ENCODE measurements at places on chromosomes 5 and 9.

DNA sequence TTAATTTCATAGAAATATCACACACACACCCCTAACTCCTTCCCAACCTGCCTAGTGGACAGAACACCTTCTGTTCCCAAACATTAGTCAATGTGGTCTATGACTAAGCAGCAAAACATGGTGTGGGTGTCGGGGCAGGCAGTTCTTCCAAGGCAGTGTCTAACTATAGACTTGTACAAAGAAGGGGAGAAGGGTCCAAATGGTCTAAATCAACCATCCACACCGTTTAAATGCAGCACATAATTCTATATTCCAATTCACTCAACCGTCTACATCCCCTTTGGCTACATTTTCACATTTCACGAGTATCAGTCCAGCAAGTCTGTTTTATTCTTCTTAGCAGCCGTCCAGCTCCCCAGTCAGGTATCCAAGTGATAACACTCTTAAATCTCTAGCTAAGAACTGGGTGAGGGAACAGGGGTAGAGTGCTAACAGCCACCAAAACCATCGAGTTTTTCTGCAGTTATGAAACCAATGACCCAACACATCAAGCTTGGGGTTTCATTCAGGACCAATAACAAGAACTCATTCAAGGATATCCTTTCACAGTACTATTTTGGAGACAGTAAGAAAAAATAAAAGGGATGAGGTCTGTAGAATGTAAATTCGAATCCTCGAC lies 3.3 kb downstream of the ZNF608 start:
- DNase-seq = no peak

DNA sequence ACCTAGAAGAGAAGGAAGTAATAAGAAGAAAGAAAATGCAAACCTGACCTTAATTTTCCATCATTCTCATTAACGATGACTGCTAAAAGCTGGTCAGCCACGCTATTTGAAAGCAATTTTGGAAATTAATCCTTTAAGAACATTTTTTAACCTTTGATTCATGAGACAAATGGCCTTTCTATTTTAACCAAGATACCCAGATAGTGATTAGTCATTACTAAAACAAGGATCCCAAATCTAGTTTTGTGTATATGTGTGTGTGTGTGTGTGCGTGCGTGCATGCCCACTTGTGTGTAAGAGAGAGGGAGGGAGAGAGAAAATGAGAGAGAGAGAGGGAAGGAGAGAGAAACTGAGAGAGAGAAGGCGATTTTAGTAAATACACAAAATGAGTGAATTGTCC lies 329.5 kb downstream of the DEPDC1B start:
- DNase-seq = no peak

DNA sequence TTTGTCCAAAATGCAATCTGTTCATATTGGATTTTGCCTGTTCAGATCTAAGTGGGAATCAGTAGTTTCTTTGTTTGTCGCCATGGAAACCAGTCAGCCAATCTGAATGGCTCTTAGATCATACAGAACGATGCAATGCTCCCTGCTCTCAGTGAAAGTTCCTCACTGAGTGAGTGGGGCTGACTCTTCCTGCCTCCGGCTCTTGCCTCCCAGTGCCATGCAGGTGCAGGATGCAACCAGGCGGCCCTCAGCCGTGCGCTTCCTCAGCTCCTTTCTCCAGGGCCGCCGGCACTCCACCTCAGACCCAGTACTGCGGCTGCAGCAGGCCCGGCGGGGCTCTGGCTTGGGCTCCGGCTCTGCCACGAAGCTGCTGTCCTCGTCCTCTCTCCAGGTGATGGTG lies at the start of gene PTPDC1:
Gene PTPDC1, plus strand, starts transcription at position 151 of the 400 bp plus-strand sequence. Its CDS starts 67 bp downstream, at position 218.
- no peak for DNase-seq

DNA sequence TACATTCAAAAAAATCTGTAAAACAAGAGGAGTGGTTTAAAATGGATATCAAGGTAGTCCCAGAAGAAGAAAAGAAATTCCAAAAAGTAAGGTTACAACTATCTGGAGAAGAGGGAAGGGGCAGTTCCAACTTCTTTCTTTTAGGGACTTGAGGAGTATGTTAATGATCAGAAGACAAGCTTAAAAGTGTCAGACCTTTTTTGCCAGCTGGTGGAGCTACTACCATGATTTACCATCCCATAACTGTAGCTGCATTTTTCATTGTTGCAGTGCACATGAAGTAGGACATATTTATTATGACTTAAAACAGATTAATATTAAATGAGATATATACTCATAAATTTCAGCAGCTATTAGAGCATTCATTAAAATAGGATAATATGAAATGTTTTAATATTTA lies 158.5 kb upstream of the RGS7BP start:
- no peak for DNase-seq

GRCh38 chr9:93305497-93306020 lies 121.6 kb downstream of the WNK2 start:
- no peak for DNase-seq

Data from stimulated activated CD4-positive, alpha-beta T cell treated with anti-CD3 and anti-CD28 coated beads, Interleukin-4, amount 100 ng/mL, for 48 hours (primary cell).